ENCODE measurements at places on chromosomes 1 and 21.

DNA sequence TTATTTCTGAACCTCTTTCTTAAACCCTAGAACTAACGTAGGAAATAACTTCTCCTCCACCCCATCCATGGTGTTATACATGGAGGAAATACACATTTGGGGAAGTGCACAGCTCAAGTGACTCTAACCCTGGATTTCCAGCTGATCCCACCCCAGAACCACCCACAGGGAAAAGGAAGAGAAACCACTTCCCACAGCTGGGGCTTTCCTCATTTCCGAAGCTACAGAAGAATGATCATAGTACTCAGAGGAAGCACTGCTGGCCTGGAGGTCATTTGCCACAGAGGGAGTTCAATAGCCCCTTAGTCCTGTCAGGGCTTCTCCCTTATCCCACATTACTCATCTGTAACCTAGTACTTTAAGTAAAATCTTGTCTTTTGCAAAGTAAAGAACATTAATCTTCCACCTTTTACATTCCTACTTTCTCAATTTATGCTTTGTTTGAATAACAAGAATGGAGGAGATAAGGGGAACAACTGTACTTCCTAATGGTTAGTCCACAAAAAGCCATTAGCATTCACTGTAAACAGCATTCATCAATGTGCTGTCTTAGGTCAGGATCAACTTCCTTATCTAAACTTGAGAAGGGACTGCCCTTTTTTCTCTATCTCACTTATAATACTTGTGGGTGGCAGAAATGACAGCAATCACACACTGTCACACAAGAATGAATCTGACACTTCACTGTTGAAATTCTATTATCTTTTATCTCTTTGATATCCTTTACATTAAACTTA lies 63.0 kb upstream of the RGS1 start:
- no peaks in the 10 kb centered on the region for H3K27me3 ChIP-seq
- no peak overlapping the region for H3K27ac ChIP-seq
- H3K4me3 ChIP-seq: no peak overlapping the region
- no peak for DNase-seq

DNA sequence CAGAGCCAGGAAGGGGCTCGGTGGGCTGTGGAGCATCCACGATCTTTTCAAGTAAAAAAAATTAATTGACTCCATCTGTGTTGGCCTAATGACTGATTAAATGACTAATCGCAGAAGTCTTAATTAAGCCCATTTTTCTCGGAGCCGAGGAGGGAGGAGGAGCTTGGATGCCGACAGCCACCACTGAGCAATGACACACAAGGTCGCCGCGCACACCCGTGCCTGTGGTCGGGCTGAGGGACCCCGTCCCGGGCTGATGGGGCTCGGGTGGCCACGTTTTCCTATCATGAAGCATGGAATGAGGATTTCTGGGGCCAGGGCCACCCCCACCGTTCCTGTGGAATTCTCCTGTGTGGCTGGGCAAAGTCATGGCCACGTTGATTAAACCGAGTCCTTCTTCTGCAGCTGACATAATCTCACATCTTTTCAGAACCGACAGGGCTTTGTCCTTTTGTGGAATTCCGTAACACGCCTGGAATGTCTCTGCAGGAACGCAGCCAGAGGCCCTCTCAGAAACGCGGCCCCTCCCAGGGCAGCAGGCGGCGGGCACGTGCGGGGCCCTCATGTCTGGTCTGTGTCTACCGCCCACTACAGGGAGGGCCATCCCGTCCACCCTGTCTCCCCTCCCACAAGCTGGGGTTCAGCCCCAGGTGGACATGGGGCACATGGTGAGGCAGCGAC lies 60.7 kb downstream of the MORN1 start:
- no peaks in the 10 kb centered on the region for H3K36me3 ChIP-seq
- H3K4me3 ChIP-seq: no peak overlapping the region
- H3K27me3 ChIP-seq: no peaks in the 10 kb centered on the region
- H3K4me1 ChIP-seq: peaks cover 11% of the 10 kb centered on the region
- DNase-seq: peak; percentile 80
- H3K27ac ChIP-seq: peak overlapping the region; percentile 27

DNA sequence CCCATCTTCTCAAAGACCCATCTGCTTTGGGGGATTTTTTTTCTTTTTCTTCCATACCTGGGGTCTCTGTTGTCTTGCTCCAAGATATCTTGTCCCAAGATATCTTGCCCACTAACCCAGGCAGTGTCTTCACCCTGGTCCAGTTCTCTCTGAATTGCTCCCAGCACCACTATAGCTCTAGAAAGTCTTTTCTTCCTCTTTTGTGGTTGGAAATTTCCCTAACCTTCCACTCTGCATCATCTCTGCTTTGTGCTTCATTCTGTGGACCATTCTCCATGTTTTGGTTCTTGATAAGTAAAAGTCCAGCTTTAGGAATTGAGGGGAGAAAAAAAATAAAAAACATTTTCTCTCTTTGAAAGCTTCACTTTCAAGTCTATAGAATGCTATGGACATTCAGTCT lies 20.9 kb downstream of the STYXL2 start:
- no peaks in the 10 kb centered on the region for H3K4me1 ChIP-seq
- H3K4me3 ChIP-seq: no peak overlapping the region
- H3K27me3 ChIP-seq: no peaks in the 10 kb centered on the region
- DNase-seq: no peak
- H3K36me3 ChIP-seq: no peaks in the 10 kb centered on the region

DNA sequence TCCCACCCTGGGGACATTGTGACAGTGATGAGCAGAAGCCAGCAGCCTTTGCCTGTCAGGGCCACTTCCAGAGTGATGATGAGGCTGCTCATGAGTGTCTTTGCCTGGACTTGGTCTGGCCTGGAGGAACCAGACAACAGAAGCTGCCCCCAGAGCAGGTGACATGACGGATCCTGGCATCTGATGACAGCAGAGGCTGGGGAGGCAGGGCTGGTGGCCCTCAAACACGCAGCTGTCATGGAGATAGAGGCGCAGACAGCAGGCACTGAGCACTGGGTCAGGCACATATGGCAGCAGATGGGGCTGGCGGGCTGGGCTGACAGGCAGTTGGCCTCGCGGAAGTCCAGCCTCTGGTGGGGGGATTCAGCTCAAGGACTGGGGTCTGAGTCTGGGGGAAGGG lies 66.4 kb upstream of the STUM start:
- H3K27me3 ChIP-seq: peaks cover 45% of the 10 kb centered on the region
- H3K4me3 ChIP-seq: no peak overlapping the region
- no peaks in the 10 kb centered on the region for H3K36me3 ChIP-seq
- H3K27ac ChIP-seq: no peak overlapping the region
- DNase-seq: no peak
- H3K4me1 ChIP-seq: peaks cover 3% of the 10 kb centered on the region

DNA sequence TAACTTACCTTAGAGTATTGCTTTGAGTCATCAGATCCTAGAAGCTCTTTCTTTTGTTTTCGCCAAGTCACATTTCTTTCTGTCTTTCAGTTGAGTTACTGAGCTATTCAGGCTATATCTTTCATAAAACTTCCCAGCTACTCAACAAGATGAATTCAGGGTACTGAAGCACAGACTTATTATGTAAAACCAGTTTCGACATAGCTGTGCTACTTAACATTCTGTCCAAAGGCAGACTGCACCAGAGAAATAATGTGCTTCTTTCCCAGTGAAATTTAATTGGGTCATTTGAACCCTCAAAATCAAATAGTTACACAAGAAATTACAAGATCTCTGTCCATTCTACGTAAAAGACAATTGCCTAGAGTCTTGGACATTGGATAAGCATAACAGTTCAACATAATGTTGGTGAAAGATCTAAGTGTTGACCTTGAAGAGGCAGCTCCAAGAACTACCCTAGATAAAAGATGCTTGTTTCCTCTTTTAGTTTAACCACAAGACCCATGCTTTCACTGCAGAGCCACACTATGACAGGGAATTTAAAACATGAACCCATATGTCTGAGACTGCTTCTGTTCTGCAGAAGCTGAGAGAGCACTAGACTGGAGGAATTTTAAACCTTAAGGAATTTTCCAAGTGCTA lies 163.2 kb downstream of the LRRC40 start:
- no peak for DNase-seq
- H3K27ac ChIP-seq: no peak overlapping the region
- H3K27me3 ChIP-seq: no peaks in the 10 kb centered on the region
- H3K4me3 ChIP-seq: no peak overlapping the region
- H3K4me1 ChIP-seq: peaks cover 2% of the 10 kb centered on the region
- no peaks in the 10 kb centered on the region for H3K36me3 ChIP-seq

DNA sequence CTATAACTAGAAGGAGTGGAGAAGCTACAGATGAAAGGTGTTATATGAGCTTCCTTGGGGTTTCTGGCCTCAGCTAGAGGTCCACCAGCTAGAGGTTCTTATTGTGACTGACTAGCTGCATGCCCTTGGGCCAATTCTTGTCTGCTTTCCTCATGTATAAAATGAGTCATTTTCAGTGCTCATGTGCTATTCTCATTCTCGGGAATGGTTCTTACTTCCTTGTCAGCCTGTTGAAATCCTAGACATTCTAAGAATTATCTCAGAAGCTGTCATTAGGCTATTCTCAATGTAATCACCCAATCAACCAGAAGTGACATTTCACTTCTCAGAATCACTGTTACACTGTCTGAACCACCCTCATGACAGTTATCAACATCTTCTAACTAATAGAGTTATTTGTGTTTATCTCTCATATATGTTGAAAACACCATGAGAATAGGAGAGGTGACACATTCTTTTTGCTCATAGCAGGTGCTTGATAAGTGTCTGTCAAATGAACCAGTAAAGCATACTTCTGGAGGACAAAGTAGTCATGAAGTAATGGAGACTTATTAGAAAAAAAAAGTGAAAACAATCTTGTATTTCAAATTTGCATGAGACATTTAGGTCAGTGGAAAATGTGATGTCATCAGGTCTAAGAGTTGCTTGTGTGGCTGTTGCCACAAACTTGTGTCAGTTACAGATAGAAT lies 122.8 kb upstream of the IVNS1ABP start:
- peaks cover 7% of the 10 kb centered on the region for H3K4me1 ChIP-seq
- H3K4me3 ChIP-seq: no peak overlapping the region
- peak; percentile 74 for DNase-seq
- H3K27me3 ChIP-seq: no peaks in the 10 kb centered on the region

DNA sequence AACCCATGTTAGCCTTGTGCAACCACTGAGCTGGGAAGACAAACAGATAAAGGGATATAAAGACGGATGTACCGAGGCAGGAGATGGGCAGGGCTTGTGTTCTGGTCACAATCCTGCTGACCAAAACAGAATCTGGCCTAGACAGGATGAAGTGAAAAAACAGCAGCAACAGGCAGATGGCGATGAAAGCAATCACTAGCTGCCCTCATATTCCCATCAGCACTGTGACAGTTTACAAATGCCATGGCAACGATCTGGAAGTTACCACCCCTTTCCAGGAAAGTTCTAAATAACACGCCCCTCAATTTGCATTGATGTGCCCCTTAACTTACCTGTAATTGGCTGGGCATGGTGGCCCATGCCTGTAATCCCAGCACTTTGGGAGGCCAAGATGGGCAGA lies 40.6 kb upstream of the CD46 start:
- peaks cover 3% of the 10 kb centered on the region for H3K4me1 ChIP-seq
- 0 out of 2 replicates have a peak, but pooled peaks cover 2% of the 10 kb centered on the region for H3K27me3 ChIP-seq
- H3K36me3 ChIP-seq: no peaks in the 10 kb centered on the region
- peak; percentile 18 for DNase-seq
- no peak overlapping the region for H3K4me3 ChIP-seq
- H3K27ac ChIP-seq: no peak overlapping the region

DNA sequence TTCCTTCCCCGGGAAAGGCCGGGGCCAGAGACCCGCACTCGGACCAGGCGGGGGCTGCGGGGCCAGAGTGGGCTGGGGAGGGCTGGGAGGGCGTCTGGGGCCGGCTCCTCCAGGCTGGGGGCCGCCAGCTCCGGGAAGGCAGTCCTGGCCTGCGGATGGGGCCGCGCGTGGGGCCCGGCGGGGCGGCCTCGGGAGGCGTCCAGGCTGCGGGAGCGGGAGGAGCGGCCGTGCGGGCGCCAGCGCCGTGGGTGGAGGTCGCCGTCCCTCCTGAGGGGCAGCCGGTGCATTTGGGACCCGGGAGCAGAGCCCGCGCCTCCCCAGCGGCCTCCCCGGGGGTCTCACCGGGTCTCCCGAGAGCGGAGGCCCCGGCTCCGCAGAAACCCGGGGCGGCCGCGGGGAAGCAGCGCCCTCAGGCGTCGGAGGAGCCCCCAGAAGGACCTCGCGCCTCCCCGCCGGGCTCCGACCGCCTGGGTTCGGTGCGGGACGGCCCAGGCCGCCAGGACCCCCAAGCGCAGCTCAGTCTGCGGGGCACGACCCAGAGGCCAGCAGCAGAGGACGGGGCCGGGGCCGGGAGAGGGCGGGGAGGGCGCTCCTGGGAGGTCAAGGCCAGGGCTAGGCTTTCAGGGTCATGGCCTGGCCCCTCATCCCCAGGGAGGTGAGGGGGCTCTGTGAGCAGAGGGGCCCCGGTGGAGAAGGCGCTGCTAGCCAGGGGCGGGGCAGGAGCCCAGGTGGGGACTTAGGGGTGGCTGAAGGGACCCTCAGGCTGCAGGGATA lies 7.2 kb upstream of the SLX9 start:
- no peak for DNase-seq
- H3K27ac ChIP-seq: no peak overlapping the region
- peaks cover 59% of the 10 kb centered on the region for H3K27me3 ChIP-seq
- H3K4me1 ChIP-seq: peaks cover 22% of the 10 kb centered on the region

All from IMR-90 (cell line).